Activated T-helper 1 cell treated with anti-CD3 and anti-CD28 coated beads, Interleukin-12 subunit alpha, Interleukin-12 subunit beta, Interleukin-2, Interleukin-4 antibody, amounts not matched to agents 30 ng/mL and 10 ng/mL and 1 ng/mL, durations not matched to agents 14 hours and 24 hours and 36 hours (primary cell): ENCODE measurements at places on chromosomes 1 and 21.

DNA sequence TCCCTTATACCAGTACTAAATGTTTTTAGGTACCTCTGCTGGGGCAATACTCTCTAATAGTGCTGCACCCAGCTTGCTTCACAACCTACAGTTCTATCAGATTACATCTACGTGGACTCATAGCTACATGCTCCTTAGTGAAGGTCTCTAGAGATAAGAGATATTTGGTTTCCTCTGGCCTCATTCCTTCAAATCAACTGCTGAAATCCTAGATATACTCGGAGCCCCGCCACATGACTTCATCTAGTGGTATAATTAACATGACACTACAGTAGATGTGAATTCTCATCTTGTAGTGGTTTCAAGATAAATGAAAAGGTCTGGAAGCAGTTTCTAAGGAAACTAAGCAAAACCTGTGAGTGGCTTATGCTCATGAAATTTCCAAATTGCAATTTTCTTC is 115.4 kb downstream of the SMYD2 start:
- peak overlapping the region; percentile 78 for H3K27ac ChIP-seq
- H3K27me3 ChIP-seq: no peaks in the 10 kb centered on the region
- H3K36me3 ChIP-seq: peaks cover 24% of the 10 kb centered on the region
- H3K4me1 ChIP-seq: peaks cover 44% of the 10 kb centered on the region
- peak overlapping the region; percentile 12 for H3K4me3 ChIP-seq

DNA sequence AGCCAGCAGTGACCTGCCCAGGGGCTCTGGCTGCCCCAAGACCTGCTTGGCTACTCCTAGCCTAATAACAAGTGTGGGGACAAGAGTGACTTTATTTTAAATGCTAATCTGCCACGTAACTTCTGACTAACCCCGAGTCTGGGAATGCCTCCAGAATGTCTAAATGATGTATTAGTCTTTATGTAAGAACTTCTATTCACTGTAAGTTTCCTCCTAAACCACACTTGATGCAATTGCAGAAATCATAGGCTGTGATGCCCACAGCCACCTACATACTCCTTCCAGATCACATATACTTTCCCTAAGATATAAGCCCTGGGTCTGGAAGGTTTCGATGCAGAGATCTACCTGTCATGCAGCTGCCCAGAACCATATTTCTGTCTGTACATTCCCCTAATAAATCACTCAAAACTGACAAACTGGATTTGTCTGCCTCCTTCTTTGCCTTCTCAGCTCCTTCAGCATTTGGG is 5.9 kb upstream of the VPS45 start:
- H3K27me3 ChIP-seq: peaks cover 14% of the 10 kb centered on the region
- DNase-seq: no peak
- H3K27ac ChIP-seq: no peak overlapping the region
- H3K4me3 ChIP-seq: no peak overlapping the region

GRCh38 chr1:178277793-178278530 is 184.1 kb downstream of the RASAL2 start:
- no peak for DNase-seq
- no peaks in the 10 kb centered on the region for H3K27me3 ChIP-seq
- H3K36me3 ChIP-seq: no peaks in the 10 kb centered on the region

DNA sequence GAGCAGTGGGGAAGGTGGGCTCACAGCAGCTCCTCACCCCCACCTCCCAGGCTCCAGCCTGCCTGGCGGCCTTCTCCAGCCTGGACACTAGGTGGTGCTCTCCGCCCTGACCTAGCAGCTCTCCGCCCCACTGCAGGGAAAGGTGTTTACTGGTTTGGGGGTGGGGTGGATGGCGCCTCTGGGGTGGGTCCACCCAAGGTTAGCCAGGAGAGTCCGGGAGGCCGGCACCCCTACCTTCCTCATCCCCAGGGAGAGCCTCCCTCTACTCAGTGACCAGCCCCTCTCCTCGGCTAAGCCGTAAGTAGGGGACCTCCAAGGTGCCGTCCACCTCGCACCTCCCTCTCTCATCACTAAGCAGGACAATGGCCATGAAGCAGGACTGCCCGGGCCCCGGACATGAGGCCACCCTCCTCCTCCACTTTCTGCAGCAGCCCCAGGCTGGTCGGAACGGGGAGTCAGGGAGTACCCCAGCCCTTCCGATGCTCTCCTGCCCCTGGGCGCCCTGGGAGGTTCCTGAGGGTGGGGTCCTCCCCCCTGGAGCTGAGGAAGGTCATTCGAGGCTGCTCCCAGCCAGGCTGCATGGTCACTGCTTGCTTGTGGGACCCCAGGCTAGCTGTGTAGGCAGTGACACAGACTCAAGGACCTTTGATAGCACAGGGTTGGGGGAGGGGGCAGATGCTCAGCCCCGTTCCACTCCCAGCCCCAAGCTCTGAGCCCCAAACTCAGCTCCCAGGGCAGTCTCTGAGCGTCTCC is 101.4 kb upstream of the VAMP3 start:
- peak; percentile 20 for DNase-seq
- no peak overlapping the region for H3K27ac ChIP-seq

- DNase-seq: no peak
- no peak overlapping the region for H3K4me3 ChIP-seq
- H3K36me3 ChIP-seq: no peaks in the 10 kb centered on the region
- no peaks in the 10 kb centered on the region for H3K27me3 ChIP-seq
Observed at GRCh38 chr1:33928251-33928650, 64.4 kb downstream of the HMGB4 start.

DNA sequence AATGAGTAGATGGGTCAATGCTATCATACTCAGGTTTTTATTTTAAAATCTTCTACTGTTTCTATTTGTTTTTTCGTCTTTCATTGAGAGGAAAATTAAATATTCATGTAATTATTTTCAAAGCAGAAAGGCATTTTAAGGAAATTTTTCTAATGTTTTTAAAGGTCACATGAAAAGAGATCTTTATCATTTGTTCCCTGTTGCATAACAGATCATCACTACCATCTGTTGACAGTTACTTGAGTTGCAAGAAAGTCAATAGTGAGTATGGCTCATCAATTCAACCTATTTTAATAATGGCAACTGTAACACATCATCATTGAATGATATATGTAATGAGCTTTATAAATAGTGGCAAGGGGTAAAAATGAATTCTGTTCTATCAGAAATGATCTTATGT is 369.7 kb downstream of the DPYD start:
- no peaks in the 10 kb centered on the region for H3K27me3 ChIP-seq
- DNase-seq: no peak
- H3K4me3 ChIP-seq: no peak overlapping the region

DNA sequence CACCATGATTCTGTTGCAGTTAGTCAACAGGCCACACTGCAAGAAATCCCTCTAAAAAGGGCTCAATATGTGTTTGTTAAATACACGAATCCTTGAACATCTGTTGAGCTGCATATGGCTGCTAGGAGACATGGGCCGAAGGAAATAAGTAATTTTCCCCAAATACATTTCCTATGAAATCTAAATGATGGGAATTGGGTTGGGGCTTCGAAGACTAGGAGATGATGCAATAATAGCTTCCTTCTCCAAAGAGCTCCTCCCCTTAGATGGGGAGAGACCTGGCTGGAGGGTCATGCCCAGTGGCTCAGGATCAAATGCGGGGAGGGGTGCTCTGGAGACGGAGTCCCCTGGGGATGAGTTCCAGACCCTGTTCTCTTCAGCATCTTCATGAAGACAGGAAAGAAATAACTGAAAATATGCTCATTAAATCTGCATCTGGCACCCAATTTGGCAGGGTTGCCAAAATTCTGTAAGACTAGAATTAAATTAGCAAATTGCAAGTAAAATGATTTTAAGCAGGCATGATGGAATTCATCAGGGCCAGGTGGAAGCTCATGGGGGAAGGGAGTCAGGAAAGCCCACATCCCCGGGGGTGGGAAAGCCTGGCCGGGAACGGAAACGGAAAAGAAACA is 165.0 kb upstream of the EDN2 start:
- H3K27me3 ChIP-seq: no peaks in the 10 kb centered on the region
- DNase-seq: no peak
- peak overlapping the region; percentile 76 for H3K27ac ChIP-seq
- peaks cover 52% of the 10 kb centered on the region for H3K36me3 ChIP-seq
- H3K4me3 ChIP-seq: peak overlapping the region; percentile 48

DNA sequence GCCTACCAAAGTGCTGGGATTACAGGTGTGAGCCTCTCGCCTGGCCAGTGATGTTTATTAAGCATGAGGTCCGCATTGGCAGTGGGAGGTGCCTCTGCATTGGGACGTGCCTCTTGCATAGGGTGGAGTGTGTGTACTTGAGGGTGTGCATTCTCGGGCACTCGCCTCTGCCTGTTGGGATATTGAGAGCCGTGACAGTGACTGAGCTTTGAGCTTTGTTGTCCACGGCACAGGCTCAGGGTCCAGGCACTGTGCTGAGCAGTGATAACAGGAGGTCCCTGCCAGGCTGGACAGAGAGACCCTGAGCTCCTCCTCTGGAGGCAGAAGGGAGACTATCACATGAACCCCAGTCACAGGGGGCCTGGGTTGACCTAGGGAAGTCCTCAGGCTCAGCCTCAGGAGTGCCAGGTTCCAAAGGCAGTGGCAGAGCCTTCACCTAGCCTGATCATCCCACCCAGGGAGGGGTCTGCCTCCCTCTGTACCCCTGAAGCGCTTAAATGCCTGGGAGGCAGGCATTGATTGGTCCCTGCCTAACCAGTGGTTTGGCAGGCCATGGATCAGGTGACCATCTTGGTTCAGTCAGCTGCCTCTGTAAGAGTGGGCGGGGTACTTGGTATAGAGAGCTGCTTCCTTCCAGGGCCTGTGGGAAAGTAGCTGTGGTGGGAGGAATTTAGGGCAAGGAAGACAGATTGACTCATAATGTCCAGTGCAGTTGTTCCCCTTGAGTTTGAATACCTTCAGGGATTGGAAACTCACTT is 213.8 kb upstream of the TMEM51 start:
- no peaks in the 10 kb centered on the region for H3K36me3 ChIP-seq
- no peaks in the 10 kb centered on the region for H3K4me1 ChIP-seq
- no peak overlapping the region for H3K4me3 ChIP-seq

DNA sequence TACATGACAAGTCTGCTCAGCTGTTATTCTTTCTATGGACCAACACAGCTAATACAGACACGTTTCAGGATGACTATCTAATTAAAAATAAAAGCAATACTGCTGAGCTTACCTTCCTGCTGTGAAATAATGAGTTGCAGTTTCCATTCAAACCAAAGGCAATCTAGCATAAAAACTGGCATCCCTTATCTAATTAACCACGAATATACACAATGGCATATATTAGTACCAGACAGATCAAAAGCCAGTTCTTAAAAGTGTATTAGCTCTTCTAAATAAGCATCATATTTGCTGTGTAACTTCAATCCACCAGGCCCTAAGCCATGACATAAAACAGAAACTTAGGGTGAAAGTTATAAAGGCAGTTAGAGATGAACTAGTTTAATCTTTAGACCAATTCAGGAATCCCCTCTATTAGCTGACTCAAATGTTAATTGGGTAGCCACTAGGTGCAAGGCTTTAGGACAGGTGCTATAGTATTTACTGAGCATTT is 20.6 kb downstream of the TESK2 start:
- no peak overlapping the region for H3K4me3 ChIP-seq
- DNase-seq: no peak
- H3K36me3 ChIP-seq: no peaks in the 10 kb centered on the region

GRCh38 chr1:165891111-165891860 is 63.9 kb downstream of the UCK2 start:
- no peak overlapping the region for H3K4me3 ChIP-seq
- no peak overlapping the region for H3K27ac ChIP-seq
- H3K4me1 ChIP-seq: peaks cover 17% of the 10 kb centered on the region
- H3K27me3 ChIP-seq: no peaks in the 10 kb centered on the region
- no peak for DNase-seq

DNA sequence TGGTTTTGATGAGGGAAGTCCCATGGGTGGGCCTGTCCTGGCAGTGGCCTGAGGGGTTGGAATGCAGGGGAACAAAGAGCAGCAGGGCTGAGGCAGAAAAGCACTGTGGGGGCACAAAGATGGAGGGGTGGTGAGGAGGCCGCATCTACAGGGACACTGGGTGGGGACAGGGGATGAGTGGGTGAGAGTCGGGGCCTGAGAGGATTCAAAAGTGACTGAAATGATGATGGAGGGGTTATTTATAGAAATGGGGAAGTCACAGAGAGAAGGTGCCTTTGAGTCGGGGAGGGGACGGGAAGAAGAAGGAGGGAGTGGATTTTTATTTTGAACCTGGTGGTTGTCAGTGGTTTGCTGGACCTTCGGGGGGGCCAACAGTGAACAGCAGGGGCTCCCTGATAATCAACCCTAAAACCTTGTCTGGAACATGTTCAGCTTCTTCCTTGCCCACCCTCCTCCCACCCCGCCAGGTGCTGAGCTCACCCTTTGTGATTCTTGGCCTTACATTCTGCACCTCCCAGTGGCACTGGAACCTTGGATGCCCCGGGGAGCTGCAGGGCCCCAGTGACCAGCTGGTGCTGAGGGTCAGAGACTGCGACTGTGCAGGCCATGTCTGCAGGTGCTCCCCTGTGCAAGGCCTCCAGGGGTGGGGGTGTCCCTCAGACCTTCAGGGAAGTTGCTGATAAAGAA is 42.9 kb downstream of the IER5 start:
- H3K4me1 ChIP-seq: peaks cover 56% of the 10 kb centered on the region
- H3K4me3 ChIP-seq: no peak overlapping the region
- H3K27me3 ChIP-seq: peaks cover 5% of the 10 kb centered on the region
- H3K36me3 ChIP-seq: no peaks in the 10 kb centered on the region
- DNase-seq: no peak
- no peak overlapping the region for H3K27ac ChIP-seq

DNA sequence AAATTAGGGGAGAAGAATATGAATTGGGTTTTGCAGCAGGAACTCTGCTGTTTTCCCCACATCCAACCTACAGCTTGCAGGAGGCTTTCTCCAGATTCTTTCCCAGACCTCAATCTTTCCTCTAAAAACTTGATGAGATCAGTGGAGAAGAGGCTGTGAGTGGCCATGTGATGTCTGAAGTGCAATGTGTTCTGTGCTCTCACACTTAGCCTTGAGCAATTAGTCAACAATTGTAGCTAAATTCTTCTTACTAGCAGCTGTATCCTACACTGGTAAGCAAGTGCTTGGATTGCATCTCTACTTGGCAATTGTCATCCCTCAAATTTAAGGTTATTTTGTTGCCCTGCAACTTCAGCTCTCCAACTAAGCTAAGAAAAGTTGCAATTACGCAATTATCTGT is 807.3 kb upstream of the RGS18 start:
- H3K4me1 ChIP-seq: no peaks in the 10 kb centered on the region
- no peak overlapping the region for H3K4me3 ChIP-seq
- H3K36me3 ChIP-seq: no peaks in the 10 kb centered on the region
- H3K27ac ChIP-seq: no peak overlapping the region
- no peaks in the 10 kb centered on the region for H3K27me3 ChIP-seq

GRCh38 chr1:87594736-87595383 is 266.2 kb downstream of the LMO4 start:
- no peaks in the 10 kb centered on the region for H3K4me1 ChIP-seq
- DNase-seq: no peak
- H3K4me3 ChIP-seq: no peak overlapping the region
- no peaks in the 10 kb centered on the region for H3K36me3 ChIP-seq
- no peak overlapping the region for H3K27ac ChIP-seq

GRCh38 chr1:2905356-2905755 is 103.9 kb upstream of the TTC34 start:
- no peaks in the 10 kb centered on the region for H3K27me3 ChIP-seq
- no peaks in the 10 kb centered on the region for H3K4me1 ChIP-seq
- DNase-seq: no peak
- no peak overlapping the region for H3K27ac ChIP-seq
- no peaks in the 10 kb centered on the region for H3K36me3 ChIP-seq
- H3K4me3 ChIP-seq: no peak overlapping the region
